ENCODE measurements at places on chromosomes 5 and 9.

- DNase-seq = no peak
Measured at GRCh38 chr5:40665635-40666298, 13.9 kb upstream of the PTGER4 start.

GRCh38 chr5:82918311-82919031 lies 158.7 kb downstream of the TMEM167A start:
- no peak for DNase-seq

GRCh38 chr9:109020581-109021511 lies 7.5 kb upstream of the CTNNAL1 start:
- no peak for DNase-seq

GRCh38 chr9:35716230-35716629 lies 15.8 kb downstream of the TLN1 start:
- no peak for DNase-seq

DNA sequence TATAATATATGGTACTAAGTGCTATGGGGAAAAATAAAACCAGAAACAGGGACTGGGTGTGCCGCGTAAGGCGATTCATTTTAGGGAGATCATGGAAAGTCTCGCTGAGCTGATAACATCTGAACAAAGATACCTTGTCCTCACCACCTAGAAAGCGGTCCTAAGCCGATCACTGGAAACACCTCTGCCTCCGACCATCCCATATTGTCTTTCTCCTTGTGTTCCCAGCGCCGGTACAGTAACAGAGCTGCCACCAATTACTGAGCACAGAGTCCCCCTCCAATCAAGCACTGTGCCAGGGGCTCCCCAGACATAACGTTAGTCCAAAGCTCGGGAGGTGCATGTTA lies 704 bp downstream of the CCDC112 start:
- no peak for DNase-seq

- DNase-seq = no peak
Measured at GRCh38 chr9:119282476-119283077, 86.7 kb downstream of the BRINP1 start.

- no peak for DNase-seq
Measured at GRCh38 chr5:110865400-110866094, 126.7 kb downstream of the SLC25A46 start.

GRCh38 chr9:3241290-3241689 lies 284.5 kb downstream of the RFX3 start:
- DNase-seq = no peak

- DNase-seq = no peak
Measured at GRCh38 chr9:36781533-36781932, 208.8 kb downstream of the MELK start.

- DNase-seq = no peak
Measured at GRCh38 chr9:93829271-93830011, 125.7 kb downstream of the BARX1 start.

DNA sequence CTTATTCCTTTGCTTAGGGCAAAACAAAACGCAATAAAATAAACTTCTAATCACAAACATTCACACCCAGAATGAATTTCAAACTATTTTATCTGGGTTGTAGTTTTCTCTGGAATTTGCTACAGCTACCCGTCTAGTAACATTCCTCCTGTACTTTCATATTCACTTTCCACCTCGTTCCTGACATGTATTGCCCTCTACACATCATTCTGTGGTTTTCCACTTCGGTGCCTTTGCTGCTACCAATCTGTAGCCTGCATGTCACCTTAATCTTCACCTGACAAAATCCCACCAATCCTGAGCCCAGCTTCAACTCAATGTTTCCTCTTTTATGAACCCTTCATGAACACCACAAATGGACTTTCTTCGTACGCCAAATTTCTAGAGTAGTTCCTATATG lies 694.1 kb upstream of the C9orf72 start:
- DNase-seq = no peak

- DNase-seq = no peak
Measured at GRCh38 chr9:91489361-91489899, 65.8 kb upstream of the NFIL3 start.

DNA sequence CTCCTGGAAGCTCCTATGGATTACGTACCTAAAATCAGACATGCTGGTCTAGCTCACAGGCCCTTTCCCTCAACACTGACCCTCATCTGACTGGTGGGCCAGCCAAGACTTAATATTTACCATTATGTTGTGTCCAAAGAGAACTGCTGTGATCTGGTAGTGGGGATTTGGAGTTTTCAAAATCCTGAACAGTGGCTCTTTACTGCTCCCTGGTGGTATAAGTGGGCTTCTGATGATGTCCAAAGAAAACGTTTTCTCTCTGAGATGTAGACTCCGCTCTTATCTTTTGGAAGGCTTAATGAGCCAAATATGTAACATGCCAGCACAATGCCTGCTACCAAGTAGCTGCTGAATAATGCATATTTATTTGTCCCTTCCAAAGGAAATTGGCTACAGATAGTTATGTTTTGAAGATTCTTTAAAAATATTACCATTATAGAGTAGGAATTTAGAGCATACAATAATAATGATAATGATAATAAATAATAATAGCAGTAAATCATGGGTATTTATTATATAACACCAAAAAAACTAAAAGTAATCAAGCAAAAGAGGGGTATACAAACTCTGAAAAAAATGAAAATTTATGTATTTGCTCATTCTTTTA lies 406.6 kb upstream of the TNC start:
- no peak for DNase-seq

DNA sequence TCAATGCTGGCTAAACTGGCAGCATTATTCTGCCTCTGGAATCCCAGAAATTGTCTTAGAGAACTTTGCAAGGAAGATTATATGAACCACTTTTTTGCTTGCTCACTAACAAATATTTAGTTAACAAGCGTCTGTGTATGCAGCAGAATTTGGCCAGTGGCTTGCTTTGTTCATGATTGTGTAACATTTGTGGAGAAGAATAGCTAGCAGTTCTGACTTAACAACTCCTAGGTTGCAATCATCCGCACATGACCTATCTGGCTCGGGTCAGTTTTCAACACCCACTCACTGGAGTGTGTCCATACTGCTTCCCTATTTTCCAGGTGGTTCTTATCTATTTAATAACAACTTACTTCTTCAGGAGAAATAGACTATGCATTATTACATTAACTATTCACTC lies 98.5 kb downstream of the SNX18 start:
- no peak for DNase-seq

GRCh38 chr5:112192866-112193265 lies 226.2 kb downstream of the EPB41L4A start:
- no peak for DNase-seq

- DNase-seq = peak; percentile 2
Measured at GRCh38 chr9:71685394-71685793, 82.9 kb downstream of the CEMIP2 start.

GRCh38 chr5:178418471-178419010 lies 171.7 kb downstream of the COL23A1 start:
- DNase-seq = no peak

GRCh38 chr5:1786621-1787471 lies 12.8 kb downstream of the MRPL36 start:
- DNase-seq = no peak

All from stimulated activated CD8-positive, alpha-beta memory T cell treated with anti-CD3 and anti-CD28 coated beads, Interleukin-4, amount 100 ng/mL, for 1 hour (primary cell).